NCI-H1105 (cell line): ENCODE measurements at places on chromosomes 4 and X.

- DNase-seq: no peak
Observed at GRCh38 chr4:139798456-139798855, 132.8 kb downstream of the MGST2 start.

- DNase-seq: no peak
Observed at GRCh38 chr4:86972997-86973396, 38.2 kb downstream of the AFF1 start.

GRCh38 chr4:11072999-11073398, 355.7 kb downstream of the HS3ST1 start:
- DNase-seq: no peak

DNA sequence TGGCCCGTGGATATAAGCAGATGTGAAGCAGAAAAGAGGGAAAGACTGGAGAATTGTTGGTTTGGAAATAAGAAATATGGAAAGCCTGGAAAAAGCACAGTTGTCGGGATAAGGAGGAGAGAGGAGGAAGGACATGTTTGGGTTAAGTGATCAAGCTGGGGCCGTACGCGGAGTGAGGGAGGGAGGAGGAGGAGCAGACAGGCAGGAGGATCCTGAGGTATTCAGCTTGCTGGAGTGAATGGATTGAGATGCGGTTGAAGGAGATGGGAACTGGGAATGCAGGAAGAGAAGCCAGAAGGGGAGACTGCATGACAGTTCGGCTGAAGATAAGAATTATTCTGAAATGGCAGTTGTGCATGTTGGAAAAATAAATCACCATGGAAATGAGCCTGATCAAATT, 21.2 kb downstream of the ZFP42 start:
- DNase-seq: no peak
